T-helper 2 cell (primary cell): ENCODE measurements at places on chromosomes 3 and 15.

DNA sequence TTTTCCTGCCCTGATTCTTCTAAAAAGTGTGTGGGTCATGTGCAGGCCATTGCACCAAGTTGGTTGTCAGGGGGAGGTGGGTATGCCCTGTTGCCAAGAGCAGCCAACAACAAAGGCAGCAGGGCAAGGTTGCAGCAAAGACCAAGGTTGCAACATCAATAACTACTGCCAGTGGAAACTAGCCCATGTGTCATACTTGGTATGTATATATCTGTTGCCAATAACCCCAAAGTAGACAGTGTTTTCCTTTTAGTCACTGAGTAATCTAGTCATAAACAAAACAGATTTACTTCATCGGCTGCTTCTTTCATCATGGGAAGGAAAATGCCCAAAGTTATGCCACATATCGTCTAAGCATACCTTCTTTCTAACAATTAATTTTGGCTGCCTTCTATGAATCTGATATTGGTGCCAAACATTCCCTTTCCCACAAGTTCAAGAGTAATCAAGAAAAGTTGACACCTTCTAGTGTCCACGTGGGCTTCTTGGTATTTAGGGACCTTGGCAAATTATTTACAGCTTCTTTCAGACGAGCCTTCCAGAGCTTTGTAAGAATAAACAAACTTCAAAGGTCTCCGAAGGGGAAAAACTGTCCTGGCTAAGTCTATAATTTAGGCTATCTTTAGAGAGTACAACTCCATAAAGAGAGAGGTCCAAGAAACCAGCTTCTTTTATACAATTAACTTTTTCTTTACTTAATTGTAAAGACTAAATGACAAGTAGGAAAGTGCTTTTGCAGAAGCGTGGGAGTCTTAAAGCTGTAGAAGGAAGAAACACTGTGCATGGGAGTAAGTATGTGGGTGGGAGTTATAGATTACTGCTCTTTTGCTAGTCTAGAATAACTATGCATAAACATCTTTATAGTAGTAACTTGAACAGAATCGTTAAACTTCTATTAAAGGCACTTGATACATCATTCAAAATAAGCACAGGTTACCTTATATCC, 10.0 kb upstream of the MBNL1 start:
- DNase-seq: peak; percentile 38

GRCh38 chr3:74089814-74090213, 465.1 kb upstream of the PDZRN3 start:
- DNase-seq: no peak

GRCh38 chr3:146692254-146692653, 87.1 kb upstream of the PLSCR5 start:
- DNase-seq: no peak

DNA sequence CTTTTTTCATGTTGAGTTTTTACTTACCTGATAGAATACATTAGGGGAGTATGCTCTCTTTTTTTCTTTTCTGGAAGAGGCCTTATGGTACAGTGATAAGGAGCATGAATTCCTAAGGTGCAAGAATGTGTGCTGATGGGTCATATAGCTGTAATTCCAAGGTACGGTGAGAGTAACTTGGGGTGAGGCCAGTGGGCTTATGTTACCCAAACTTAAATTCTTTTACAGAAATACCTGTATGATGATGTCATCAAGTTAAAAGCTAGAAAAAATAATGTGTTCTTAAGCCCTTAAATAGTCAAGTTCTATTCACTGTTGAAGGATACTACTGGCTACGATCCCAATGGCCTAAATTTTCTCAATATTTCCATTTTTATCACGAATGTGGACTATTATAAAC, 111.2 kb downstream of the GMPS start:
- DNase-seq: no peak

GRCh38 chr3:120094776-120095225, 554 bp upstream of the GSK3B start:
- DNase-seq: peak; percentile 99

DNA sequence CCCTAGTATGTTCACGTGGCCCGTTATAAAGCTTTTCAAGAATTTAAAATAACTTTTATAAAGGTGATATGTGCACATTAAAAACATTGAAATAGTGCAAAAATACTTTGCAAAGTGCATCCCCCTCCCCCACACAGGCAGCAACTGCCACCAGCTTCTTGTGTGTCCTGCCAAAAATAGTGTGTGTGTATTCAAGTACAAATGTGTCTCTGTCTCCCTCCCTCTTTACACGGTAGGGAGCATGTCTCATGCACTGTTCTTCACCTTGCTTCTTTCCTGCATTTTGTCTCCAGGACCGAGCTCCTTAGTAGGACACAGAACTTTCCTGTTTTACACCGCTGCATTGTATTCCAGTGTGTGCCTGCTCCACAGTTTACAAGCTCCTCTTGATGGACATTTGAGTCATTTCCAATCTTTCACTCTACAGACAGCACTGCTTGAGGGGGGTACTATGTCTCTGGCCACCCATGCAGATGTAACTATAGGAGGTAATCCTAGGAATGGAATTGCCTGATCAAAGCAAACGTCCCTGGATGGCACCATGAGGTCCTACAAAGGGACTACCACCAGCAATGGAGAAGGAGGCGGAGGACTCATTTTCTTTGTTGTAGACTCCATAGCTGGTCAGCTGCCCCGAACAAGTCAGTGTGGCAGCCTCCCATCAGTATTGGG, 52.4 kb downstream of the SLC6A6 start:
- no peak for DNase-seq
